ENCODE measurements at places on chromosomes 5 and 9. TPM values are rescaled to one million over a fixed set of nuclear protein-coding genes. Genes with fewer than 3 reads are reported as not detected.

DNA sequence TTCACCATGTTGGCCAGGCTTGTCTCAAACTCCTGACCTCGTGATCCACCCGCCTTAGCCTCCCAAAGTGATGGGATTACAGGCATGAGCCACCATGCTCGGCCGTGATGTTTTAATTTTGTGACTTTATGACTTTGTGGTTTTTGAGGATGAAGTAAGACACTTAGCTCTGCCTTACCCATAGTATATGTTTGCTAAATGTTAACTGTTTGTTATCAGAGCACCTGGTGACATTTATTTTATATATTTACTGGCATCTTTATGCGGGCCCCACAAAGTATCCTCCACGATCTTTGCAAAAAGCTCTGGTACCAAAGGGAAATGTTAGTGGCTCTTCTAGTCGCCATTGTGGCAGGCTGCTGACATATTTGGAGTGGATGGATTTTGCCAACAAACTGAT is 6.7 kb downstream of the SLC23A1 start:
- no peaks in the 10 kb centered on the region for H3K36me3 ChIP-seq
- H3K4me1 ChIP-seq, result peaks cover 7% of the 10 kb centered on the region
- DNase-seq, result no peak
- H3K4me3 ChIP-seq, result no peak overlapping the region

- H3K27me3 ChIP-seq, result peaks cover 34% of the 10 kb centered on the region
- H3K4me1 ChIP-seq, result no peaks in the 10 kb centered on the region
- H3K4me3 ChIP-seq, result no peak overlapping the region
- no peak overlapping the region for H3K27ac ChIP-seq
- DNase-seq, result no peak
Measured at GRCh38 chr5:113474100-113474728, 14.0 kb downstream of the MCC start.

HRCT1 gene
- total RNA-seq, result not detected

- H3K27ac ChIP-seq, result no peak overlapping the region
- no peaks in the 10 kb centered on the region for H3K4me1 ChIP-seq
- H3K4me3 ChIP-seq, result no peak overlapping the region
- no peaks in the 10 kb centered on the region for H3K27me3 ChIP-seq
- peaks cover 19% of the 10 kb centered on the region for H3K36me3 ChIP-seq
- no peak for DNase-seq
Measured at GRCh38 chr5:78783434-78784130, 135.0 kb upstream of the LHFPL2 start.

INSL4 gene
- not detected for total RNA-seq

DNA sequence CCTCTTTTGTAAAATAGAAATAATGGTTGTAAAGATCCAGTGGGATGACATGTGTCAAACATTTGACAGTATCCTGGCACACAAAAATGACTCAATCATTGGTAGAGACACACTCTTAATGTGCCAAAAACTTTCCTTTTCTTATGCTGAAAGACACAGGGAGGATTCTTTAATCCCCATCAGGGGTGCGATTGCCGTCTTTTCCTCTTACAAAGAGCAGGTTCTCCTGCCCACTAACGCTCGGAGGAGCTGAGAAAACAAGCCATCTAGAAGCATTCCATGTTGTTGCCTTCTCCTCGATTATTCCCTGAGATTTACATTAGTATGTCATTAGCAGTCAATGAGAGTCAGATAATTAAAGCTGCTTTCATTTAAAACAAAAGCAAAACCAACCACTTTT is 342.6 kb upstream of the CCNH start:
- peaks cover 8% of the 10 kb centered on the region for H3K27me3 ChIP-seq
- no peaks in the 10 kb centered on the region for H3K36me3 ChIP-seq
- no peaks in the 10 kb centered on the region for H3K4me1 ChIP-seq
- no peak for DNase-seq
- no peak overlapping the region for H3K4me3 ChIP-seq

SPATA24 gene
- 4.0 TPM for total RNA-seq

All from activated naive CD8-positive, alpha-beta T cell treated with anti-CD3 and anti-CD28 coated beads for 36 hours (primary cell).